ENCODE measurements at places on chromosomes 16 and 17. TPM values are rescaled to one million over a fixed set of nuclear protein-coding genes. Genes with fewer than 3 reads are reported as not detected.

Gene RASD1
- 3.2 TPM for total RNA-seq

Gene CCL7
- not detected for total RNA-seq

Gene DHRS13
- total RNA-seq = 27.1 TPM

Gene KRTAP9-4
- total RNA-seq = not detected

Gene TUBG1
- 15.7 TPM for total RNA-seq

Gene TNK1
- 11.7 TPM for total RNA-seq

Gene MYH11
- total RNA-seq = 0.15 TPM

- peak; percentile 50 for DNase-seq
These were observed 59.9 kb downstream of the PRMT7 start for GRCh38 chr16:68370581-68371275.

DNA sequence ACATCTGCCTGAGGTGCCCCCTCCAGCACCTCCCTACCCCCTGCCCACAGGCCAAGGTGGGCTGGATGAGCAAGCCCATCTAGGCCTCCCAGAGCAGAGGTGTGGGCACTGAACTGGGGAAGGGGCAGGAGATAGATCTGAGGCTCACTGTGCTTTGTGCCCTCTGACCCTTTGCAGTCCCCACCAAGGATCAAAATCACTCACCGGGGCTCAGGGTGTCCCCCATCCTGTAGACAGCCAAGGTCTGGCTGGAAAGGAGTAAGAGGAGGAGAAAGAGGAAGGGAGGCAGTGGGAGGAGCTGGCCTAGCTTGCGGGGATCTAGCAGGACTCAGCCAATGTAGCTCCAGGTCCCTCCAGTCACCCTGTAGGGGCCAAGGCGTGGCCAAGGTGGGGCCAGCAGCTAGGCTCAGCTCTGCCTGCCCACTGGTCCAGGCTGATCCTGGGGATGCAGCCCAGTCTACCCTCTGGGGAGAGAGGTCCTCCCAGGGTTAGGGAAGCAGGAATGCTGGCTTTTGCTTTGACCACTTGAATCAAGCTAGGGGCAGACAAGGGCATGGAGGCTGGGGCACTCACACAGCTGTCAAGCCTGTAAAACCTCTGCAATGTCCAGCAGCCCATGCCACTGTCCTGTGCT, 1.8 kb downstream of the SLC12A4 start:
- DNase-seq = no peak

GRCh38 chr17:70345061-70345460, 175.7 kb downstream of the KCNJ2 start:
- no peak for DNase-seq

- no peak for DNase-seq
These were observed 11.9 kb upstream of the SP6 start for GRCh38 chr17:47862621-47863440.

GRCh38 chr17:73914536-73915274, 270.5 kb upstream of the SDK2 start:
- DNase-seq = no peak

DNA sequence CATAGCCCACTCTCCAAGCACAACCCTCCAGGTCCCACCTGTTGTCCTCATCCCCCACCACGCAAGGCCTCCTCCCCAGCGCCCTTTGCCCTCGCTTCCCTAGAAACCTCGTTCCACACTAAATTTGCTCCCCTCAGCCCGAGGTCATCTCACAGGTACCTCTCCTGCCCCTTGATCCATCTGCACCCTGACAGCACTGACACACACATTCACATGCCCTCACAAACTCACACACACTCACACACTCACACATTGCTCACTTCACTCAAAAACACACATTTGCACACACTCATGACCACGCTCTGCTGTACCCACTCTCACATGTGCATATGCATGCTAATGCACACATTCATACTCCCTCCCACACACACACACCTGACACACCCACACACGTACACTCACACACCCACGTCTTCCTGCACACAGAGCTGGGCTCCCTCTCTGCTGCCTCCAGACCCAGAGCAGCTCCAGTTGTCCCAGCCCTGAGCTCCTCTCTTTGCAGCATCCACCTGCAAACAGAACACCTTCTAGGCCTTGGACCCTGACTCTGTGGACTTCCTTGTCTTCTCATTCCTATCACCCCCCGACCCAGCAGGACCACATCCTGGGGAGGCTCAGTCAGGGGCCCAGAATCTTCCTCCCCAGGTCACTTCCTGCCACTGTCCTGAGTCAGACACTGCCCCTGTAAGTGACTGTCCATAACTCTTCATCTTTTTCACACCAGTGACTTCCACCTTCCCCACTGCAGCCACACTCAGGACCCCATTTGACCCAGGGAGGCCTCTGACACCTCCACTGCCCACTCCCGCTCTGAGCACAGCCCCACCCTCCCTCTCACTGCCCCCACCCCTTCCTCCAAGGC, 4.9 kb downstream of the ASGR2 start:
- no peak for DNase-seq

GRCh38 chr17:80980397-80981061, 11.1 kb upstream of the CHMP6 start:
- DNase-seq = no peak

All from B cell (primary cell).